ENCODE measurements at places on chromosomes 12 and 14.

GRCh38 chr14:61498303-61498702, 176.9 kb downstream of the PRKCH start:
- no peak for DNase-seq

DNA sequence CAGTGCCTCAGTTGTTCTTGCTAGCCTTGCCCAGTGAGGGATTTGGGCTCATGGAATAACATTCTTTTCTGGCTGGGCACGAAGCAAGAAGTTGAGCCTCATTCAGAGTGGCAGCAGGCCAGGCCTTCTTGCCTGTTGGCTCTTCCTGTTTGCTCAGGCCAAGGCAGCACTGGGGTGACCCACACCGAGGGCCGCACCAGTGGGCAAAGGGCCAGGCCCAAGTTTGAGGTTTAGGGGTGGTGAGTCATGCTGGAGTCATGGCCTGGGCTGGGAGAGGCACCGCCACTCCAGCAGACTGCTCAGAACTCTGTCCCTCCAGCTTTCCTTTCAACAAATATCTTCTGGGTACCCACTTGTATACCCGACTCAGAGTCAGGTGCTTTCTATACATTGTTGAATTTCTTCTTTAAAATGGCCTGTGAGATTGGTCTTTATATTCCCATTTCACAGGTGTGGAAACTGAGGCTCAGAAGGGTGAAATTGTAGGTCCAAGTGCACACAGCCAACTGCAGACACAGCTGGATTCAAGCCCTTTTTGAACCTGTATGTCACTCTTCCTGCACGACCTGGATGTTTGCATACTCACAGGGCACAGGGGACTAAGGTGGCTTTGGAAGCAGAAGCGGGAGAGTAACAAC, 279.4 kb downstream of the FOXN3 start:
- no peak for DNase-seq

- DNase-seq: no peak
These were observed 21.7 kb downstream of the BORCS5 start for GRCh38 chr12:12378616-12379015.

GRCh38 chr14:37826869-37827268, 231.4 kb downstream of the TTC6 start:
- DNase-seq: no peak

DNA sequence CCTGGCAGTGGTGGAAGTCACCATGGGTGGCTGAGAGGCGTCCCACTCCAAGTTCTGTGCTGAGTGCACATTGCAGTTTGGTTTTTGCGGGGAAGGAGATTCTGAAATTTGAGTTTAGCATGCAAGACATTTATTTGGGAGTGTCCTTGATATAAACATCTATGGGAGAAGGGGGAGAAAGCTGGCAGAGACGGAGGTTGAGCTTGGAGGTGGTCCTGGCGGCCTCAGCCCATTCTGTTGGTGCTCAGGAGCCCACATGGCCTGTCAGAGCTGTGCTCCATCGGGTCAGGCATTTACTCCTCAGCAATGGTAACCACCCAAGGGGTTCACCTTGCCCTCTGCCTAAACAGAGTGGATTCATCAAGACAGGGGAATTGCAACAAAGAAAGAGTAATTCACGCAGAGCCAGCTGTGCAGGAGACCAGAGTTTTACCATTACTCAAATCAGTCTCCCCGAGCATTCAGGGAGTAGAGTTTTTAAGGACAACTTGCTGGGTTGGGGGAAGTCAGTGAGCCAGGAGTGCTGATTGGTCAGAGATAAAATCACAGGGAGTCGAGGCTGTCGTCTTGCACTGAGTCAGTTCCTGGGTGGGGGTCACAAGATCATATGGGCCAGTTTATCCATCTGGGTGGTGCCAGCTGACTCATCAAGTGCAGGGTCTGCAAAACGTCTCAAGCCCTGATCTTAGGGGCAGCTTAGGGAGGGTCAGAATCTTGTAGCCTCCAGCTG, 323.3 kb upstream of the TMEM132C start:
- DNase-seq: no peak

DNA sequence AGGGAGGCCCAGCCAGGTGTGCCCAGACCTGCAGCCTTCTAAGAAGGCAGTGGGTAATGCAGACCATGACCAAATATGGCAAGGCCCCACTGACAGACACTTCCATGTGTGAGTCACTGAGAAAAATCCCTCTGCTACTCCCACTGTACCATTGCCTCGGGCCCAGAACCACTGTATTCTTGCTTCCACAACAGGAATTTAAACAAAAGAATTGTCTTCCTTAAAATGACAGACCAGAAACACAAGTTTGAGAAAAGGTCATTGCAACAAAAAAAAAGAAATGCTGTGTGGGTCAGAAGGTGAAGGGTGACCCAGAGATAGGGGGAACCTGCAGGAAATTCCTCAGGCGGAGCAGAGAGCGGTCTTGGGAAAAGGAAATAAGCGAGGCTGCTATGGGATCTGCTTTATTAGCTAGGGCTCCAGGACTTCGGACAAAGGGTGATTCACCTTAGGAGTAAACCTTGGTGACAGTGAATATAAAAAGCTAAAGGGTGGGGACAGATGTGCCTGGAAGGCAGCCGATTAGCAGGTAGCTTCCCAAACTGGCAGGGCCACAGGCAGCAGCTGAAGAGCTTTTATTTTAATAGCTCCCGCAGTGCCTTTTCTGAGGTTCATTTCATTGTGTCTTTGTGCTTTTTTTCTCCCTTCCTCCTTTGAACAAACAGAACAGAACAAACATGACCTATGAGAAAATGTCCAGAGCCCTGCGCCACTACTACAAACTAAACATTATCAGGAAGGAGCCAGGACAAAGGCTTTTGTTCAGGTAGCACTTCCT, 185.3 kb upstream of the BCL2L14 start:
- DNase-seq: peak; percentile 81

DNA sequence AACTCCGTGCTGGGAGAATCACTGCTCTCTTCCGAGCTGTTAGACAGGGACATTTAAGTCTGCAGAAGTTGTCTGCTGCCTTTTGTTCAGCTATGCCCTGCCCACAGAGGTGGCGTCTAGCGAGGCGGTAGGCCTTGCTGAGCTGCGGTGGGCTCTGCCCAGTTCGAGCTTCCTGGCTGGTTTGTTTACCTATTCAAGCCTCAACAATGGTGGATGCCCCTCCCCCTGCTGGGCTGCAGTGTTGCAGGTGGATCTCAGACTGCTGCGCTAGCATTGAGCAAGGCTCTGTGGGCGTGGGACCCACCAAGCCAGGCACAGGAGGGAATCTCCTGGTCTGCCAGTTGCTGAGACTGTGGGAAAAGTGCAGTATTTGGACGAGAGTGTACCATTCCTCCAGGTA, 43.7 kb downstream of the GPR137C start:
- no peak for DNase-seq

DNA sequence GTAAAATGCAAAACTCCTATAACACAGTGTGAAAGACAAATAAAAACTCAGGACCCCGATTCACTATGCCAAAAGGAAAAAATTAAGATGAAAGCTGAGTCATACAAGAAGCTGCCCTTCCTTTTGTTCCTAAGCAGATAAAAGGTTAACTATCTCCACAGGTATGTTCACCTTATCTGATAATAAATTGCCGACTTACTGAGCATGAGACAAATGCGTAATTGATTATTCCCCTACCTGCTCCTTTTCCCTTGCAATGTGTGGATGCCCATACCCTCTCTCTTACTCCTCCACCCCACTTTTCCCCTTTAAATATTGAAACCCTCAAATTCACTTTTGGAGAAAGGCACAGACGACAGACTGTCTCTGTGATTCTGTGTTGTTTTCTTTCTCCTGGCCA, 148.6 kb upstream of the TMEM260 start:
- no peak for DNase-seq

- no peak for DNase-seq
These were observed 671 bp upstream of the AQP2 start for GRCh38 chr12:49949866-49950265.

DNA sequence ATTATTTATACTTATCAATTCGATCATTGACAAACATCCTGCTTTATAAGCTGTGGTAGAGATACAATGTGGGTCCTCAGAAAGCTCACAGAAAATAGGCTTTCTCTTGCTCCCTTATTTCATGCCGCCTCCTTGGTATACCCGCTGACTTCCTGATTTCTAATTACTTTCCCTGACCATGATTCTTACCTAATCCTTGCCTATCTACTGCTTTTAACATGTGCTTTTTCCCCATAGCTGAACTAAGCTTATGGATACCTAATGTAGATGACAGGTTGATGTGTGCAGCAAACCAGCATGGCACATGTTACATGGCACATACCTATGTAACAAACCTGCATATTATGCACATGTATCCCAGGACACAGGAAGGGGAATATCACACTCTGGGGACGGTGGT, 65.1 kb downstream of the ITPR2 start:
- no peak for DNase-seq

DNA sequence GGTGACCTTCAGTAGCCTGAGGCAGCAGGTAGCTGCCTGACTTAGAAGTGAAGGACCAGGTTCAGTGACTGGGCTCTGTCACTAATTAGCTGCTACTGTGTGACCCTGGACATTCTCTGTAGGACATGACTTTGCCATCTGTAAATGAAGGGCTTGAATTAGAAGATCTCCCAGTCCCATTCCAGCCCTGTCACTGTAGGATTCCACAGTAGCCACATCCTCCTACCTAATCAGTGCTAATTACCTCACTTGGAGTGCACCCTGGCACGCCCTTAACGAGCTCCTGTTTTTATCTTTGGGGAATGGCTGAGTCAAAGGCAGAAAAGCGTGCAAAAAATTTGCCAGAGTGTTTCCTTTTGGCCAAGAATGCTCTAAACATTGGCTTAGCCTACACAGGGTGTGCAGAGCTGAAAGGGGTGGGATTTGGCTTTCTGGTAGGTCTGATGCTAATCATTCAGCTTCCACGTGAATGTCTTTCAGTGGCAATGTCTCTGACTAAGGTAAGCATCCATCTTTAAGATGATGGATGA, 6.8 kb downstream of the NTF3 start:
- no peak for DNase-seq

DNA sequence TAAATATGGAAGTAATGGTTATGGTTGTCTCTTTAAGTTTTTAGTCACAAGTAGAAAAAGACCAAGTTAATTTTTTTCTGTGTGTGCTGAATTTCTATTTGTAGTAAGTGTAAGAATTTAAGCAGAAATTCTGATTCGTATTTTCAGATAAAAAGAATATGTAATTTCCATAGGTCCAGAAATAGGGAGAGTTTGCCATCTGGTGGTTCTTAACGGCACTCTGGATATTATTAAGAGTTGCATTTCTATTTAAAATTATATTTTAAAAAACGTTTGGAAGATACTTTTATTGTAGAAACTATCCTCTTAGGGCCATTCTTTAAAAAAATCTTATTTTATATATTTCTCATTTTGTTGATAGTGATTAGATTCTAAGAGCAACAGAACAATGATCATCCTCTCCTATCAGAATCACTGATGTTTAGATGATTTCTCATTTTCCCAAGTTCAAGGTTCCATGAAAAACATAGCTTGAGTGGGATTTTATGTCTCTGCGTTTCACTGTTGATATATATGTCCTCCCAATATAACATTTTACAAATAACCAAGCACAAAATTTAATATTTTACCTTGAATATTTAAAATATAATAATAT, 88.3 kb downstream of the LRRK2 start:
- DNase-seq: no peak

GRCh38 chr14:102140750-102141145, 1.1 kb downstream of the WDR20 start:
- no peak for DNase-seq

DNA sequence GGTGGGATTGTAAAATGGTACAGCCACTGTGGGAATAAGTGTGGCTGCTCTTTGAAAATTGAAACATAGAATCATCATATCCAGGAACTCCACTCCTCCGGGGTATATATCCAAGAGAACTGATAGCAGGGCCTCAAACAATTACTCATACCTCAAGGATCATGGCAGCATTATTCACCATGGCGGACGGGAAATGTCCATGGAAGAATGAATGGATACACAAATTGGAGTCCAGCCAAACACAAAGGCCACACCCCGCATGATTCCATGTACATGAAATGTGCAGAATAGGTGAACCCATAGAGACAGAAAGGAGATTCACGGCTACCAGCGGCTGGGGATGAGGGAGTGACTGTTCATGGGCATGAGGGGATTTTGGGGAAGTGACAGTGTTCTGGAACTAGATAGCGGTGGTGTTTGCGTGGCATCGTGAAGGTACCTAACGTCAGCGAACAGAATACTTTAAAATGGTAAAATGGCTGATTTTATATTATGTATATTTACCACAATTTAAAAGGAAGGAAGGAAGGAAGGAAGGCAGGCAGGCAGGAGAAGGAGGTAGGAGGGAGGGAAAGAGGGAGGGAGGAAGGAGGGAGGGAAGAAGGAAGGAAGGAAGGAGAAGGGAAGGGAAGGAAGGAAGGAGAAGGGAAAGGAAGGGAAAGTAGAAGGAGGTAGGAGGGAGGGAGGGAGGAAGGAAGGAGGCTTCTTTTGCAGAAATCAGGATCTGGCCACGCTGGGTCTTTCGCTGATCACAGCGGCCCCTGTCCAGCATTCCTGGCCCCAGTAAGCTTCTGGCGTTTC, 14.1 kb upstream of the NCOR2 start:
- DNase-seq: no peak

DNA sequence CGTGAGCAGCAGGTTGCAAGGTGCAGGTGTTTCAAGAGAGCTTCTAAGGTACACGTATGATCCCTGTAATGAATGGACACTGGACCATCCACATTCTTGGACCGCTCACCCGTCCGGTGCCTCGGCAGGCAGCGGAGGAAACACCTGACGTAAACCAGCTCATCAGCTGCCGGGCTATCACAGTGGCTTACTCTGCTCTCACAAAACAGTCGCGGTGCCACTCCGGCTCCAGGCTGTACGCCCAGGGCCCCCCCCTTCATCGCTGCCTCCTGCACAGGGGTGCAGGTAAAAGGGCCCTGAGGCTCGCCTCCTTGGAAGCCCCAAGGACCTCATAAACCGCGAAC, 436 bp downstream of the VPS33A start:
- peak; percentile 59 for DNase-seq

GRCh38 chr12:30155001-30155730, 371.4 kb upstream of the TMTC1 start:
- no peak for DNase-seq

DNA sequence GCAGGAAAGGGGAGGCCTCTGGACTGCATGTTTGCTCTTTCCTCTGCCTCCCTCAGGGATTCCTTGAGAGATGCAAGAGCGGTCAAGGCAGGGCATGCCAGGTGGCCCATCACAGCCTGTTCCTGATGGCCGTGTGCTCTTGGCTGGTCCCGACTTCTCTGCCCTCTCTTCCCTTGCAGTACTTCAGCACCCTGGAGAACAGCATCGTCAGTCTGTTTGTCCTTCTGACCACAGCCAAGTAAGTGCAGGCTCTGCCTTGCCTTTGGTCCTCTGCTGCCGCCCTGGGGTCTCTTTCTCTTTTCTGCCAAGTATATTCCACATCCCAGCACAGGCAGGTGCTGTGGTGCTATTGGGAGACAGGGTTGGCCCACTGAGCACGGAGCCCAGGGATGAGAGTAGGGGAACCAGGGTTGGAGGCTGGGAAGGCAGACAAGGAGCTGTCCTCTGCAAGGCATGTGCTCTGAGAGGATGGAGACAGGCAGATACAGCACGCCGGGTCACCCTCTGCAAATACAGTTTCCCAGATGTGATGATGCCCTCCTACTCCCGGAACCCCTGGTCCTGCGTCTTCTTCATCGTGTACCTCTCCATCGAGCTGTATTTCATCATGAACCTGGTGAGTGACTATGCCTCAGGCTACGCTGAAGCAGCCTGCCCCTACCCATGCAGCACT, 51.9 kb downstream of the TPCN1 start:
- DNase-seq: no peak
